ENCODE measurements at places on chromosomes 12 and 14. TPM values are rescaled to one million over a fixed set of nuclear protein-coding genes. Genes with fewer than 3 reads are reported as not detected.

CIT gene
- 33.7 TPM for total RNA-seq

FOXN4 gene
- total RNA-seq = not detected

KRT2 gene
- total RNA-seq = not detected

PROX2 gene
- total RNA-seq = not detected

BDKRB2 gene
- 21.6 TPM for total RNA-seq

PPP1R1A gene
- total RNA-seq = not detected

MGP gene
- total RNA-seq = not detected

PLEKHD1 gene
- not detected for total RNA-seq

SLC7A8 gene
- total RNA-seq = not detected

LRRC9 gene
- not detected for total RNA-seq

KRR1 gene
- total RNA-seq = 76.8 TPM

CLEC9A gene
- total RNA-seq = not detected

TIGAR gene
- 10.2 TPM for total RNA-seq

TMED10 gene
- 203 TPM for total RNA-seq

HHIPL1 gene
- total RNA-seq = not detected

FLVCR2 gene
- total RNA-seq = 0.39 TPM

PRPH gene
- total RNA-seq = not detected

OR4N5 gene
- total RNA-seq = not detected

PDZRN4 gene
- total RNA-seq = not detected

JPH4 gene
- not detected for total RNA-seq

OASL gene
- not detected for total RNA-seq

DHRS2 gene
- 1.2 TPM for total RNA-seq

SPIC gene
- not detected for total RNA-seq

SSTR1 gene
- not detected for total RNA-seq

RDH11 gene
- total RNA-seq = 63.4 TPM

IRAK3 gene
- not detected for total RNA-seq

Data from SJSA1 (cell line).